NCI-H460 (cell line): ENCODE measurements at places on chromosomes 5 and 9. TPM values are rescaled to one million over a fixed set of nuclear protein-coding genes. Genes with fewer than 3 reads are reported as not detected.

DNA sequence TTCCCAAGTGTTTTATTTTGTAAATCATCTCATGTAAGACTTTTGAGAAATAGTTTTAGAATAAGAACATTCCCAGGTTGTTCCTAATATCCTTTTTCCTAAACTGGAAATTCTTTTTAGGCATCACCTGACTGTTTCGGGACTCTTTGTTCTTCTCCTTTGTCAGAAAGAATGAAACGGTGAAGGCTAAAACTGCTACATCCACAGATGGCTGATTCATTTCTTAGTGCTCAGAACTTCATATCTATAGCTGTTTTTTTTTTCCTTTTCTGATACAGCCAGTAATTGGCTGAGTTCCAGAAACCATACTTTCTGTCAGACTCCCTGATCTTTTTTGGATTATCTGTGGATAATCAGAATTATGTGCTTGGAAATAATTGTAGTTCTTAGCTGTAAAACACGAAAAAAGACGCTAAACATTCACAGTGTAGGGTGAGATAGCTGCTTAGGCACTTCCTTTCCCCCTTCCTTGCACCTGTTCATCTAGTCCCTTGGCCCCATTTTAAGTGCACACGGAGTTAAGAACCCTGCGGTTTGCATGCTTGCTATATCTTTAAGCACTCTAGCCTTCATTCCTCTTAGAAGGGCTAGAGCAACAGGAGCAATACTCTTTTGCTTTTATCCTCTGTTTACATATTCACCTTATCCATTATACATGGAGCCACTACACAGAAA, 283.9 kb downstream of the PJA2 start:
- DNase-seq = no peak

- no peak for DNase-seq
Measured at GRCh38 chr5:143908959-143909358, 97.0 kb downstream of the HMHB1 start.

Gene LRRTM2
- 0.07 TPM in 1 of 2 replicates, not detected in the other for total RNA-seq

Gene WNK2
- 4.5 and 4.8 TPM in 2 replicates for total RNA-seq

- DNase-seq = no peak
Measured at GRCh38 chr5:57529864-57530263, 47.3 kb upstream of the ACTBL2 start.

DNA sequence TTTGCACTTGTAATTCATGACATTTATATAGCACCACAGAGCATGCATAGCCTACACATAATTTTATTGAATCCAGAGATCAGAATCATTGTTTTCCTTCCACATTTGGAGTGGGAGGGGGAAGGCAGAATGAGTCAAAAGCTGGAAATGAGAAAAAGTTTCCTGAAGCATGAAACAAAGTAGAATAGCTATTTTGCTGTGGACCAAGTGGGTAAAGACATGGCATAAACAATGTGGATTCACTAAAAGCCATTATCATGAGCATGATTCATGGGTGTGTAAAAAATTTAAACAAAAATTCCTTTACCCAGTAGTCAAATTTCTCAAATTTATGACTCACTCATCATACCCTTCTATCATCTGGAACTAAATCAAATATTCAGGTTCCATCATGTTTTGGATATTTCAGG, 97.9 kb downstream of the YIPF5 start:
- DNase-seq = no peak

- no peak for DNase-seq
Measured at GRCh38 chr9:69386651-69387050, 61.6 kb downstream of the ENTREP1 start.

Gene GIN1
- 11.4 and 15.0 TPM in 2 replicates for total RNA-seq

- DNase-seq = no peak
Measured at GRCh38 chr5:127969002-127969401, 114.6 kb upstream of the SLC12A2 start.

GRCh38 chr9:86098824-86099700, at the start of gene GOLM1:
Gene GOLM1 (minus strand): TSS chr9:86099558. CDS start chr9:86079320, 20,238 bp downstream.
- DNase-seq = peak; percentile 61

- no peak for DNase-seq
Measured at GRCh38 chr5:15544039-15544438, 44.1 kb downstream of the FBXL7 start.

- no peak for DNase-seq
Measured at GRCh38 chr5:158998793-158999325, 100.9 kb downstream of the EBF1 start.

Gene NR5A1
- not detected in 2 replicates for total RNA-seq

GRCh38 chr5:83914662-83915418, 194.2 kb upstream of the HAPLN1 start:
- no peak for DNase-seq

Gene OR2S2
- total RNA-seq = not detected in 2 replicates

GRCh38 chr9:5515261-5515650, 4.9 kb downstream of the PDCD1LG2 start:
- DNase-seq = no peak

DNA sequence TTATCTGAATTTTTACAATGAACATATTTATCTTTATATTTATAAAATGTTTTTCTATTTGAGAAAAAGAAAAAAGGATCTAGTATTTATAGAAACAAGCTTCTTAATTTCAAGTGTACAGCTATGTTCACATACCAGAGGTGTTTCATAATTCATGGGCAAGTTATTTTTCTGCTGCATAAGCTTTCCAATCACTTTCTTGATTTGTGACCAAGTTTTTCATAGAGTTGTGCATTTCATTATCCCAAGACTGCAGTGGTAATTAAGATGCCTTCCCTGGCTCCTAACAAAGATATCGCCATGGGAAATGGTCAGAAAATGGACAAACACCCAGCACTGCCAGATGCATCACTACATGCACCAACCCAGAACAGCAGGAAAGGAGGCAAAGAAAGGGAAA, 124.6 kb downstream of the GNAQ start:
- no peak for DNase-seq

GRCh38 chr9:89999176-89999533, 394.3 kb downstream of the GADD45G start:
- no peak for DNase-seq

DNA sequence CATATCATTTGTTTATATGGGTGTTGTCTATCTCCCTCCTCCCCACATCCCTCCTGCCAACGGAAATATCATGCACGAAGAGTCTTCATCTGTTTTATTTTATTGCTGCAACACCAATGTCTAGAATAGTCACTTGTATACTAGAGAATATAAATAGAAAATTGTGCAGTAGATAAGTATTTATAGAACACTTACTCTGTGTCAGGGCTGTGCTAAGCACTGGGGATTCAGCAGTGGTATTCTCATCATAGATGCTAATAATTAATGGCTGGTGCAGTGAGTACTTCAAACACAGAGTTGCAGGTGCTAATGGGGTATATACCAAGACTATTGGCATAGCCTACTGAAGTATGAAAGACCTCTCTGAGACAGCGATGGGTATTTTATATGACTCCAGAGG, 353.5 kb upstream of the CDH6 start:
- DNase-seq = no peak

DNA sequence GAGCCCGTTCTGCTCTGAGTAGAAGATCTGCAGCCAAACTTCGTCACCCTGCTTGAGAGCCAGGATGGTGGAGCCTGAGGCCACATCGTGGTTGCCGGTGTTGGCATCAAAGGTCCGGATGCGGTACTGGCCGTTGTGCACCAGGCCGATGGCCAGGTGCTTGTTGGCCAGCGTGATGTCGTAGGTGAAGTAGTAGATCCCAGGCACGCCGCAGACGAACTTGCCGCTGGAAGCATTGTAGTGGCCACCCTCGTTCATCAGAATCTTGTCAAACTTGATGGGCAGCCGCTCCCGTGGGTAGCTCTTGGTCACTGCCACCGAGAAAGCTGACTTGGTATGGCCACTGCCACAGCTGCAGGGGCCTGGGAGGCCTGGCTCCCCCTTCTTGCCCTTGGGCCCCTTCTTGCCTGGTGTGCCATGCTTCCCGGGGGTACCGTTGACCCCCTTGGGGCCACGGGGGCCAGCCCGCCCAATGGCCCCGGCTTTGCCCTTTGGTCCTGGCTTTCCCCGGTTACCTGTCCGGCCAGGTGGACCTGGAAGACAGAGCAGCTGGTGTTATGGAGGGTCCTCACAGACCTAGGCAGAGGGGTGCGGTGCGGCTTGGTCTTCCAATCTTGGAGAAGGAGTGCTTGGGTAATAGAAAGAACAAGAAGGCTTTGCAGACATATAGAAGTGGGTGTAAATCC, 21.0 kb downstream of the C1QTNF2 start:
- no peak for DNase-seq

- DNase-seq = no peak
Measured at GRCh38 chr9:520302-520701, 305.6 kb downstream of the DOCK8 start.

Gene IGFBPL1
- 2.1 and 4.1 TPM in 2 replicates for total RNA-seq

Gene CYLC2
- not detected in 2 replicates for total RNA-seq

DNA sequence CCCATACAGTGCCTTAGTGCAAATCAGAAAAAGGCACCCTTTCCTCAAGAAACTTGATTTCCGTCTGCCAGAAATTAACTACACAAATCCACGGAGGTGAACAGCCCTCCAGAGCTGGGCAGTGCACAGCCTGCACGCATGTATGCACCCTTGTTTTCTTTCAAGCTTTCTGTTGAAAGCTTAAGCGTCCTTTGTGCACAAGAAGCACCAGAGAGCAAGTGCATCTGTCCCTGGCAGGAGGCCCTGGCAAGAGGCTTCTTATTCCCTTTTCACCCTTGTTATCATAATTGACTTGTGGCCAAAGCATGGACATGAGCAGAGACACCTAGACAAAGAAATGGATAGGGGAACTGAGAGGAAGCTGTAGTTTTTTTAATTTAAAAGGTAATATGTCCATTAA, 47.4 kb upstream of the ATG10 start:
- DNase-seq = no peak

DNA sequence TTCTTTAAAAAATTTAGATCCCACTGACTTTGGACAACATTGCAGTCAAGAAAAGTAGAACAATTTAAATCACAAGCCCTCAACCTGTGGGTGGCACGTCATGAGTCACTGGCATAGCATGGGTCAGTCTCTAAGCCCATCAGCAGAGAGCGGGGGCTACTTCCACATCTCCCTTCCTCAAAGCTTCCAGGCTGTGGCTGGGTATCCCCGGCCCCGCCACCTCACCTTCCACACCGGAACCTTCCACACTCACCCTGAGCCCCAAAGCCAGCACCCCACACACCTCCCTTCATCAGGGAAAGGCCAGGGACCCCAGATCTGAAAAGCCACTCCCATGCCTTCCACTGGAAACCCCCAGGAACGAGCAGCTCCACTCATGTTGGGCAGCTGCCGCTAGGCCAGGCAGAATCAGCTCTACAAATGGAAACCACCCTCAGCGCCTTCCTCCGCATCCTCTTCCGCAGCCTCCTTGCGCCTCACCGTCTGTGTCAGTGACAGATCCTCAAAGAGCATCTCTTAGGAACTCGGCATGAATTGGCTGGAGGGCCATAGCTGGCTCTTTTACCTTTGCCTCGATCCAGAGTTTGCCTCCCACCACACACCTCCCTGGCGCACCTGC, 156.5 kb downstream of the ERCC6L2 start:
- DNase-seq = no peak

GRCh38 chr5:130870691-130871090, 294.4 kb downstream of the HINT1 start:
- DNase-seq = no peak

DNA sequence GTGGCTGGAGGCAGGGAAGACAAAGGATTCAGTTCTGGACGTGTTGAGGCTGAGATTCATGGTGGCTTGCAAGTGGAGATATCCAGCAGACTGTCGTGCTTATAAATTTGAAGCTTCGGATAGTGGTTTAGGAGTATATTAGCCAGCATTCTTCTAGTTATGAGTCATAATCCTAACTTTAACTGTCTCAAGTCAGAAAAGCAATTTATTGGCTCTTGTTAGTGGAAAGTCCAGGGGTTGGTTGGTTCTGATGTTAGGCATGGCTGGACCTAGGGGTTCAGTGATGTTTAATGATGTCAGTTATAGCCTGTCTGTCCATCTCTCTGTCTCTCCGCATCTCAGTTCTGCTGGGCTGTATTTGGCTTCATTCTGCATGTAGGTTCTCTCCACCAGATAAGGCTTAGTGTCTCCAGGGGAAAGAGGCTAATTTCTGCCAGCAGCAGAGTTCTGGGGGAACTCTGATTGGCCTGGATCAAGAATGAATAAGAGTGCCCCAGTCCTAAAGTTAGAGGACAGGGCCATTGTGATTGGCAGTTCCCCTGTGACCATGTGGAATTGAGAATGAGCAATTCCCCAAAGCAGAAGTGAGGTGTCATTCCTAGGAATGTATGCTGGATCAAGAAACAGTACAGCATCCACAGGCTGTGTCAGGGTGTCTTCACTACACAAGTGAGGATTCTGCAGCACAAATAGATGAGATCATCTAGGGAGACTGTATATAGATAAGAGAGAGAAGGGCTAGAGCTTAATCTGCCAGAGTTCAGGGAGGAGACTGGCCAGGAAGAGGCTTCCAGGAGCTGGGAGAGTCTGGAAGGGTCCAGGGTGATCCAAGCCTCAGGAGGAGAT, 72.9 kb upstream of the SHB start:
- no peak for DNase-seq

DNA sequence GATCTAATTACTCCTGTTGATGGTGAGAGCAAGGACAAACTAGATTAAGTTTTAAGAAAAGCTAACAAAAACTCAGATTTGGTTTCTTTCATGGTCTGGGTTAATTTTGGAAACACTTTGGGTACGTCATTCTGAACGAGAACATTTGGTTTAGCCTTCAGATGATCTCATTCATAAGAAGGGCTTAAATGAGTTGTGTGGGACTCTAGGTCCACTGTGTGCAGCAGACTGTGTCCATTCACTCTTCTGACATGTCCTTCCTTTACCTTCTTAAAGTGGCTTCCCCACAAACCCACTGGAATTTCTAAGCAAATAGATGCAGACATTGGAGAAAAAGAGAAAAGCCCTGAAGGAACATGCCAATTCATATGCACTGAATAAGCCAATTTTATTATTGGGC, 96.8 kb downstream of the FBXO4 start:
- DNase-seq = no peak

DNA sequence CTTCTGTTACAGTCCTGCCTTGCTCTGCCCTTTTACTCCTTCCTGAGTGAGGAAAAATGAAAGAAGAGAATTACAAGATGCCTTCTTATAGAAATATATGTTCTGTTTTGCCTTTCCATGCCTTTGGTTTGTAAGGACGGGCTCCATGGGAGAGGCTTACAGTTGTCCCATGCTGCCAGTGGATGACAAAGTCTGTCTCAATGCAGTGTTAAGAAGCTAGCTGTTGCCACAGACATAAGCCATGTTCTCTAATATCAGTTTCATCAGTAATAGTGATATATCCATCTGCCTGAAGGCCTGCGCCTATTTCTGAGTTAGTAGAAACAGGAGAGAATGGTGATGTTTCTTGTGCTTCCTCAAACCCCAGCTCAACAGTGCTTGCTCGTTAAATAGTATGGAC, 27.8 kb downstream of the C5orf22 start:
- DNase-seq = no peak

- DNase-seq = no peak
Measured at GRCh38 chr5:35857606-35858205, 1.0 kb downstream of the IL7R start.

Gene PDCD1LG2
- total RNA-seq = 7.0 and 9.8 TPM in 2 replicates

GRCh38 chr9:99037769-99038483, 67.0 kb upstream of the TGFBR1 start:
- DNase-seq = no peak

- DNase-seq = no peak
Measured at GRCh38 chr5:56259002-56259511, 25.9 kb upstream of the ANKRD55 start.

Gene PRRC1
- total RNA-seq = 48.4 and 57.8 TPM in 2 replicates

GRCh38 chr9:125564631-125565030, 142.4 kb downstream of the MAPKAP1 start:
- DNase-seq = no peak
